ENCODE measurements at places on chromosomes 4 and X. TPM values are rescaled to one million over a fixed set of nuclear protein-coding genes. Genes with fewer than 3 reads are reported as not detected.

Gene RHOXF2B
- total RNA-seq: not detected

Gene CENPVL1
- 6.7 TPM for total RNA-seq

Gene SLC25A31
- total RNA-seq: 0.23 TPM

Gene SPRY1
- 13.8 TPM for total RNA-seq

Gene UGT2B7
- total RNA-seq: not detected

Gene USP17L25
- total RNA-seq: not detected

Gene LSM6
- 39.7 TPM for total RNA-seq

Gene ADAMTS3
- 13.1 TPM for total RNA-seq

Gene FAM156B
- total RNA-seq: 24.0 TPM

Gene HSPA4L
- 21.0 TPM for total RNA-seq

Gene PLP2
- 3.5 TPM for total RNA-seq

Gene DRD5
- 3.0 TPM for total RNA-seq

Gene PCGF3
- 66.9 TPM for total RNA-seq

Gene MAGEA2B
- not detected for total RNA-seq

Gene FAM47E
- total RNA-seq: 17.5 TPM

Gene DOK7
- 2.5 TPM for total RNA-seq

Gene CAPN6
- total RNA-seq: 0.23 TPM

Gene TMEM255A
- total RNA-seq: 5.5 TPM

Gene LRP2BP
- total RNA-seq: 9.0 TPM

Gene CC2D2A
- 27.2 TPM for total RNA-seq

Gene PPEF2
- not detected for total RNA-seq

Gene CFP
- 1.4 TPM for total RNA-seq

Gene NPY2R
- total RNA-seq: 5.3 TPM

Gene DACH2
- 21.7 TPM for total RNA-seq

Gene LRRC66
- total RNA-seq: 0.46 TPM
